ENCODE measurements at places on chromosomes 11 and 22. TPM values are rescaled to one million over a fixed set of nuclear protein-coding genes. Genes with fewer than 3 reads are reported as not detected.

DNA sequence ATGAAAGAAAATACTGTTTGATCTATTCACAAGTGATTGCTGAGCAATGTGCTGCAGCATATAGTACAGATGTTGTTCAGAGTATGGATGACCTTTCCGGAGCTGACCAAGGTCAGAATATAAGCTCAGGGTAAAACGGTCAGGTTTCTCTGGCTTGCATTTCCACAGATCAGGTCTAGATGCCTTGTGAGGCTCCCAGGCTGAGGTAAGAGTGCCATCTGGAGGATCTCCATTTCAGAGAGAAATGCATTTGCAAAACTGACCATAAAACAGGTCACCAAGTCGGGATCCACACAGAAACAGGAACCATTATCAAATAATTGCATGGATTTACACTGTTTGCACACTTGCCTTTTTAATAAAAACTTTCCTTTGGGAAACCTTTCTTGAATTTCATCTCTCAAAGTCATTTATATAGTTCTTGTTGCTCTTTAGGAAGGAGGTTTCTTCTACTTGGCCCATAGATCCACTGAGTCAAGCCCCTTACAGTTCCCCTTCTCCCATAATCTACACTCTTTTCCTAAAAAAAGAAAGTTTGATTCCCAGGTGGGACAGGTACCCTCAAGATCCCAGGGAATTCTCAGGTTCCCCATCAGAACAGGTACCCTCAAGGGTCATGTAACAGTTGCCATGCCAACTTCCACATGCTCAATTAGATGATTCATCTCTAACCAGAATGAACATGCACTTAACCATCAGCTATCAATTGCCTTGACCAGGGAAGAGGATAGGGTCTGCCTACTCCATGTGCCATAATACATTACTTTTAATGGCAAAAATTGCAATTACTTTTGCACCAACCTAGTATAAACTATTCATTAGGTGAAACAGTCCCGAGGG lies 25.0 kb upstream of the TMPRSS5 start:
- peak; percentile 51 for DNase-seq

DNA sequence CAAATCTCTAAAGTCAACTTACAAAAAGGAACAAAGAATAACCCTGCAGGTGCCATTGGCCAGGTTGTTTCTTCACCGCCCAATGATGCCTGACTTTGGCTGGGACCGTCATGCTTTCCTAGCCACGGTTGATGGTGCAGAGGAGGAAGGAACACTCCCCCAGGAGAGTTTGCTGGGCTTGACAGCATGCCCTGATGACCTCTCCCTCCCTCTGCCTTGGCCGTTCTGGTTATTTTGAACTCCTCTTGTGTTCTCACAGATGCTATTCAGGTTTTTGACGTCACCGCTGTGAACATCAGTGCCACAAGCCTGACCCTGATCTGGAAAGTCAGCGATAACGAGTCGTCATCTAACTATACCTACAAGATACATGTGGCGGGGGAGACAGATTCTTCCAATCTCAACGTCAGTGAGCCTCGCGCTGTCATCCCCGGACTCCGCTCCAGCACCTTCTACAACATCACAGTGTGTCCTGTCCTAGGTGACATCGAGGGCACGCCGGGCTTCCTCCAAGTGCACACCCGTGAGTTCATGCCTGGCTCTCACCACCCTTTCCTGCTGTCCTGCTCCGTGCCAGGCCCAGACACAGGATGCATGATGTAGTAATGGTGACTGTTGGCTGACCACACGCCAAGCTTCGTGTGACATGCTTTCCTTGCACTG lies 89.0 kb upstream of the OR4B1 start:
- DNase-seq = no peak

GRCh38 chr11:47607380-47607779 lies 13.2 kb upstream of the C1QTNF4 start:
- DNase-seq = no peak

DNA sequence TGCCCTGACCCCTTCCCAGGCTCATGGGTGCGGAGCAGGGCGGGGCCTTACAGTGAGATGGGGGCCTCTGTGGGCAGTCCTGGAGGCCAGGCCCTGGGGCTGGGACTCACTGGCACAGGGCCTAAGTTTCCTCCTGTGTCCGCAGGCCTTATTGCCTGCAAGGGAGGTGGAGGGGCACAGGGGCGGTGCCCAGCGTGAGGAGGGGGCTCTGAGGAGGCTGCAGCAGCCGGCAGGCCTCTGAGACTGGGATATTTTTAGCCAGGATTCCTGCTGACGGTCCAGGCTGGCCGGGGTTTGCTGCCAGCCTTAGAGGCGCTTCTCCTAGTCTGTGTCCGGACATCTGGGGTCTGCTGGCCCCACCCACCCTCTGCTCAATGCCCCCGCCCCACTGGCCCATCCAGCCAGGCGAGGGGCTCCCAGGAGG lies 5.7 kb upstream of the RTN4R start:
- no peak for DNase-seq

GRCh38 chr22:31148953-31149627 lies 8.8 kb upstream of the PLA2G3 start:
- peak; percentile 93 for DNase-seq

GRCh38 chr22:20788627-20789344 lies 14.9 kb downstream of the SERPIND1 start:
- no peak for DNase-seq

DNA sequence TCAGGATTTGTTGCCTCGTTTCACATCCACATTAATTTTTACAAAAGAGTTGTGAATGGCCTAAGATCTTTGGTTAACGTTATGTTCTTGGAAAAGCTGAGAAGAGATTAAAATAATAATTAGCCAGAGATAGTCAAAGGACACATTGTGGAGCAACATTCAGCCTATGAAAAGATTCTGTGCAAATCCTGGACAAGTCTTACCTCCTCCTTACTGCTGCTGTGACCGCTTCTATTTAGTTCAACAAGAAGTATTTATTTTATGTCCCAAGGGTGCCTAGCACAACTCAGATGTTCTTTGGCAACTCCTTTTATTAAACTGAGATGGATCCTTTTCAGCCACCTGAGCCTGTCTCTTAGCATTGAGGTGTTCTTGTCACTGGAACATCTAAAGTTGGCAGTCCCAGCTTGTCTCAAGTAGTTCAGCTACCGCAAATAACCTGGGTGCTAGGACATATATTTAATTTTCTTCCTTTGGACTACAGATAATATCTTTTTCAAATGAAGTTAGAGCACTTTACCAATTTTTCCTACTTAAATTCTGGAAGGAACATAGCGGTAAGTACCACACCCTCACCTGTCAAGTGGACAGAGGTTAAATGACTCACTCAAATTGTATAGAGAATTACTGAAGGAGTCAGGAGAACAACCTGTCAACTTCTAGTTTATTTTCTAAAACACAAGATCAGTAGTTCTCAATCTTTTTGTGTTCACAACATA lies 80.5 kb upstream of the CHRM4 start:
- DNase-seq = no peak

GRCh38 chr11:108766596-108767173 lies 101.8 kb downstream of the DDX10 start:
- no peak for DNase-seq

DNA sequence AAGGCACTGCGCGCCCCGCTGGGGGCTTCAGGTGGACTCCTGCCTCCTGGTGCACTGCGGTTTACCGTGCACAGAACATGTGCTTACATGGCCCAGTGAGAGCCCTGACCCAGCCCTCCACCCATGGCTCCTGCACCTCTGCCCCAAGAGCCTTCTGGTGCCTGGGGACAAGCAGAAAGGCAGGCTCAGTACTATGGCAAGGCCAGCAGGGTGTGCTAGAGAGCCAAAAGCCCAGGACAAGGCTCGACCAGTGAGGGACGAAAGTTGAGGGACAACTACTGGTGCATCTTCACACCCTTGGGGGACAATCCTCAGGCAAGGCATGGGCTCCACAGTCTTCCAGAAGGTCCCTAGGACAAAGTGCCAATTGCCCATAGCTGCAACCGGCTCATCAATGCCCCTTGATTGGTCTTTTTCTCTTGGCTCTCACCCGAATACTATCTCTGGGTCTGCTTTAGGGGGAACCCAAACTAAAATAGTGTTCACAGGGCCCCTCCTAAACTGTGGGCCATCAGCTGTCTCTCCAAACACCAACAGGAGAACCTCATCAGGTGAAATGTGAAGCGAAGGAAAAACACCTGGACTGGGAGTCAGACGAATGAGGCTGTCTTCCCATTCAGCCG lies 13.5 kb downstream of the PGA5 start:
- peak; percentile 92 for DNase-seq

DNA sequence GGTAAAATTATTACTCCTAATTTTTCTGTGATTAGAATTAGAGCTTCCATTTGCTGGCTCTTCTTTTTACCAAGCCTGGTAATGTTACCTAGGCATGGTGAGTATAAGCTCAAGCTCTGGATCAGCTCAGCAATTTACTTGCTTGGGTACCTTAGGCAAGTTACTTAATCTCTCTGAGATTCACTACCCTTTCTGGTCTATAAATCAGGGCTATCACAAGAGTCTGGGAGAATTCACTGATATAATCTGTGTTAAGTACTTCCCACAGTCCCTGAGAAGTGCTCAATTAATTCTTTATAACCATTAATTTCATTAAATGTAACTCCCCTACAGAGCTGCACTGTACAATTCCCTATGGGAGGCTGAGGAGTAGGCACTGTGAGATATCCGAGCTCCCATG lies 44.2 kb downstream of the TMEM123 start:
- no peak for DNase-seq

DNA sequence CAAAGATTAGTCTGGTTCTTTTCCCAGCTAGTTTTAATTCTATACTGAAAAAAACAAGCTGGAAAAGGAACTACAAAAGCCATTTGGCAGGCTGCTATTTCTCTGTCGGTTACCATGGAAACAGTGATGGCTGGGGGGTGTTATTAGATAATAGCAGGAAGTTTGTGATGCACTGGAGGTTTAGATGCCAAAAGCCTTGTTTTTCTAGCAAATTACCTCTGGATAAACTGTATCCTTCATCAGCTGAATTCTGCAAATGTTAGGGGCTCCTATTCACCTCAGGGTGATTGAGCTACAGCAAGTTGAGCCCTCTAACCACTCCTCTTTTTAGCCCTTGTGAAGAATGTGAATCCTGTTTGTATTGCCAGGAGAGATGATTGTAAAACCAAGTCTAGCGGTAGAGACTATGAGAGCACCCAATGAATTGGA lies 25.2 kb downstream of the ALKBH3 start:
- DNase-seq = no peak

- DNase-seq = peak; percentile 41
Observed at GRCh38 chr22:49590851-49591445, 236.7 kb downstream of the BRD1 start.

DNA sequence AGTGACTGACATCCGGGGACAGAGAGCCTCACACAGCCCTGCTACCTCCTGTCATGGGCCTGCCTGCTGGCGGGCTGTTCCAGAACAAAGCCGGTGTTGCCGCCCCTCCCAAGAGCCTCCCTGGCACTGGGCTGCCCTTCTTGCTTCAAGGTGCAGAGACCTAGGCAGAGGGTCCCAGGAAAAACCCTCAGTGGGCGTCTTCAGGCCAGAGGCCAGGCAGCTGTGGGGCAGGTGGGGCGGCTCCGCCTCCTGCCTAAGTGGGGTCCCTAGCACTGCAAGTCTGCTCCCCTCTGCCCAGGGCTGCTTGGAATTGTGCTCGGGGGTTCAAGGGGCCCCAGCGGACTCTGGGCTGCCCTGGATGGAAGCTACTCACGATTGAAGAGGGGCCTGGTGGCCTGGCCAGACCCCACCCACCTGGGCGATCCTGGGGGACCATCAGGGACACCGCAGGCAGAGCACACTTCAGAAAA lies 20.4 kb upstream of the GNB1L start:
- DNase-seq = no peak

DNA sequence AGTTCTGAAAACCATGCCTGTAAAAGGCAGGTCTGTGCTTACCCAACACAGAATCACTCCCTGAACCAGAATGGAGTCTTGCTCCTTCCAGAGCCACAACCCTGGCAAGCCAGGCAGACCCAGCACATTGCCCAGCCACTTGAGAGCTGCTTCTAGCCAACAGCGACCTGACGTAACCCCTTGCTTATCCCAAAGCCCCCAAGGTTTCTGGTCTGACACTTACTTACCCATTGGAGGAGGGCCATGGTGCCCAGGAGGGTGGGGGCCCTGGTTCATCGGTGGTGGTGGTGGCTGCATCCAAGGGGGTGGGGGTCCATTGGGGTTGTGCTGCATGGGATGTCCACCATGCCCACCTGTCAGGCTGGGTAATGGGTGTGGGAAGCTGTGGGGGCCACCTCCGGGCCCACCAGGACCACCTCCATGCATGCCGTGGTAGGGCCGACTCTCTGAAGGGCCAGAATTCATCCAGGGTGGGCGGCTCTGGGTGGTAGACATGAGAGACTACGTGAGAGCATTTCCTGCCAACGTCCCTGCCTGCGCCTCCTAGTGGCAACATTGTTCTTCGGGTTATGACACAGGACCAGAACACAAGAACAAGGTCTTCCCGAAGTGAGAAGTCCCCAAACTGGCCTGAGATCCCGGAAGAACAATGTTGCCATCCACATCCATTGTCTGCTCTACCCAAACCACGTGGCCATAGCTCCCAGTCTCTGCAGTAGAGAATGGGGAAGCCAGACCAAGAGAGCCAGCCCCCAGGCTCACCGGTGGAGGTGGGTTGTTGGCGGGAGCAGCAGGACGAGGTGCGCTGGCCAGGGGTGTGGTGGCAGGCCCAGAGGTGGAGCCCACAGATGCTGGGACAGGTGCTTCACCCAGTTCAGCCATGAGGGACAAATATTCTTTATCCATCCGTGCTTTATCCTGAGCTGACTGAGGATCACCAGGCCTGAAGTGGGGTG lies 7.8 kb upstream of the PYGM start:
- peak; percentile 82 for DNase-seq

- no peak for DNase-seq
Observed at GRCh38 chr11:116853461-116854073, 16.1 kb upstream of the APOA1 start.

GRCh38 chr11:101880222-101880621 lies 34.6 kb upstream of the CEP126 start:
- DNase-seq = no peak

GRCh38 chr11:69339041-69339733 lies 45.2 kb downstream of the MYEOV start:
- DNase-seq = no peak

- peak; percentile 22 for DNase-seq
Observed at GRCh38 chr22:28441720-28442263, 237.8 kb downstream of the TTC28 start.

The C11orf87 gene
- total RNA-seq = not detected

The ART1 gene
- 0.07 TPM for total RNA-seq

The NUP160 gene
- total RNA-seq = 52.4 TPM

The EXPH5 gene
- total RNA-seq = 1.2 TPM

The LARGE1 gene
- total RNA-seq = 30.7 TPM

The ISX gene
- total RNA-seq = not detected
